ENCODE measurements at places on chromosomes 1 and 21. TPM values are rescaled to one million over a fixed set of nuclear protein-coding genes. Genes with fewer than 3 reads are reported as not detected.

DNA sequence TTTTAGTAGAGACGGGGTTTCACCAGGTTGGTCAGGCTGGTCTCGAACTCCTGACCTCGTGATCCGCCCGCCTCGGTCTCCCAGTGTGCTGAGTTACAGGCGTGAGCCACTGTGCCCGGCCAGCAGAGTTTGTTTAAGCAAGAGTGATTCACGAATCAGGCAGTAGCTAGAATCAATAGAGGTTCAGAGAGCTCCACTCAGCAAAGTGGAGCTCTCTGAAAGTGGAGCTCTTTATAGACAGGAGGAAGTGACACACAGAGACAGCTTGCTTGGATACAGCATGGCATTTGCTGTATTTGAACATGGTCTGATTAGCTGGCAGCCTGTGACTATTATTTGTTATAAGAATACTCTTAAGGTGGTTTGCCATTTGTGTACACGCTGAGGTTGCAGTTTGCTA, 27.1 kb upstream of the CD34 start:
- DNase-seq, result peak; percentile 85
- H3K27ac ChIP-seq, result no peak overlapping the region
- H3K4me1 ChIP-seq, result no peaks in the 10 kb centered on the region
- no peak overlapping the region for H3K4me3 ChIP-seq

DNA sequence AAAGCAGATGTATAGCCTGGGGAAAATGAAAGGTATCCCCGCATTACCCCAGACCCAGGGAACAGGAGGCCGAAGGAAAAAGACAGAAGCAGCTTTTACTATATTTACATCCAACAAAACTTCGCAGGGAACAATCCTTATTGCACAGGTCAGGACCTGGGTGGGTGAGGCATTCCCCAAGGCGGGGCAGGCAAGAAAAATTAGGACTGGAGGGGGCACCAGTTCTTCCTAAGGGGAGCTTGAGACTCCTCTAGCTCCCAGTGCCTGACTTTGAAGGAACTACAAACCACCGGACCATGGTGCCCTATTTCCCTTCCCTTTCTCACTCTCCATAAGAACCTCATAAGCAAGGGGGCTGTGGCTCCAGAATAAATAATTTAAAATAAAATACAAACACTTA, 6.7 kb upstream of the GATAD2B start:
- DNase-seq, result no peak
- no peak overlapping the region for H3K4me3 ChIP-seq
- H3K27ac ChIP-seq, result no peak overlapping the region
- no peaks in the 10 kb centered on the region for H3K27me3 ChIP-seq
- H3K4me1 ChIP-seq, result no peaks in the 10 kb centered on the region

DNA sequence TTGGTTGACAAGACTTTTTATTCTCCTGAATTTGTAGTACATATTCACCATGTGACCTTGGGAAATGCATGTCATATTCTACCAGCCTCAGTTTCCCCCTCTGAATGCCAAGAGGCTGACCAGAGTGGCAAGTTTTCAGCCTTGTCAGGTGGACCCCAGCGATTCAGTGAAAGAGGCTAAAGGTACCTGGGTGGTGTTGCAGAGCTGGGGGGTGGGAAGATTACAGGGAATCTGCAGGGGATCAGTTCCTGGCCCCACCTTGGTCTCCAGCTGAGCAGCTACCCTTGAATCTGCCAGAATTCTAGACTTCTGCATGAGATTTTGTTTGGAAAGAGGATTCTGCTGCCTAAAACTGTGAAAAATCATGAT, 27.9 kb upstream of the KCNA2 start:
- H3K36me3 ChIP-seq, result no peaks in the 10 kb centered on the region
- no peak overlapping the region for H3K4me3 ChIP-seq
- DNase-seq, result no peak
- H3K27me3 ChIP-seq, result no peaks in the 10 kb centered on the region

DNA sequence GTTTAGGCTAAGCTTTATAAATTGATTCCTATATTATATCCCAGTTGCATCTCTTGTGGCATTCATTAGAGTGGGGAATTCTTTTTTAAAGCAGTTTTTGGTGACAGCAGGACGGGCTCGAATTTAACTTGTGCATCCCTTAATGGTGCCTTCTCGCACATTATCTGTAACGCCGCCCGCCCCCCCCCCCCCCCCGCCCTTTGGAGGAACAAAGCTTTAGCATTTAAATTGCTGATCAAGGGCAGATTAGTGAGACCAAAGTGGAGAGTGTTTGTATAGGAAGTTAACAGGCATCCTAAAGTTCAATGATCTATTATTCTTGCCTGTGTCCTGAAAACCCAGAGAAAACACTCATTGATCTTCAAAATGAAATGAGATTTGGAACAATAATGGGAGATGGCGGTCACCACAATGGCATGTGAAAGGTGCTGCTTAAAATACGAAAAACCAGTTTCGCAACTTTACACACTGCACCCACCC, 2.2 kb downstream of the LMO4 start:
- H3K27me3 ChIP-seq, result no peaks in the 10 kb centered on the region
- no peaks in the 10 kb centered on the region for H3K36me3 ChIP-seq
- no peak for DNase-seq
- peak overlapping the region; percentile 87 for H3K4me3 ChIP-seq

DNA sequence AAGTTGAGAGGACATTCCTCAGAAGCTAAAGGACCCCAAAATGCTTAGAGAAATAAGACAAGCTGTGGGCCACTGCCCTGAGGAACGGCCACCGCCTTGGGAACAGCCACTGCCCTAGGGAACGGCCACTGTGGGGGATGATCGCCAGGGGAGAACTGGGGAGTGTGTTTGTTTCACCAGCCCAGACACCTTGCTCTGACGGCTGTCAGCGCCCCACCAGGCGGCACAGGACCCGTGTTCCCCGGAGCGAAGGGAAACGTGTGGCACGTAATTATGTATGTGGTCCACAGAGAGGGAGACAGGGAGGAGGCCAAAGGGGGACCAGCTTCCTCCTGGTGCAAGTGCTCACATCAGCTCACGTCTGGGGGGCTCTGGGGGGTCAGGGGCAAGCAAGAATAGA, 45.8 kb upstream of the RIPK4 start:
- DNase-seq, result no peak
- H3K27me3 ChIP-seq, result no peaks in the 10 kb centered on the region
- no peaks in the 10 kb centered on the region for H3K36me3 ChIP-seq
- no peak overlapping the region for H3K27ac ChIP-seq

DNA sequence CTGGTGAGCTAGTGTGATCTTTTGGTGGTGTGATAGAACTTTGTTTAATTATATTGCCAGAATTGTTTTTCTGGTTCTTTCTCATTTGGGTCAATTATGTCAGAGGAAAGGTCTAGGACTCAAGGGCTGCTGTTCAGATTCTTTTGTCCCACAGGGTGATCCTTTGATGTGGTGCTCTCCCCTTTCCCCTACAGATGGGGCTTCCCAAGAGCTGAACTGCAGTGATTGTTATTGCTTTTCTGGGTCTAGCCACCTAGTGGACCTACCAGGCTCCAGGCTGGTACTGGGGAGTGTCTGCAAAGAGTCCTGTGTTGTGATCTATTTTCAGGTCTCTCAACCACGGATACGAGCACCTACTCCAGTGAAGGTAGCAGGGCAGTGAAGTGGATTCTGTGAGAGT, 25.9 kb upstream of the CD84 start:
- H3K27me3 ChIP-seq, result no peaks in the 10 kb centered on the region
- no peak for DNase-seq
- H3K36me3 ChIP-seq, result no peaks in the 10 kb centered on the region
- no peak overlapping the region for H3K4me3 ChIP-seq
- no peaks in the 10 kb centered on the region for H3K4me1 ChIP-seq
- H3K27ac ChIP-seq, result no peak overlapping the region

DNA sequence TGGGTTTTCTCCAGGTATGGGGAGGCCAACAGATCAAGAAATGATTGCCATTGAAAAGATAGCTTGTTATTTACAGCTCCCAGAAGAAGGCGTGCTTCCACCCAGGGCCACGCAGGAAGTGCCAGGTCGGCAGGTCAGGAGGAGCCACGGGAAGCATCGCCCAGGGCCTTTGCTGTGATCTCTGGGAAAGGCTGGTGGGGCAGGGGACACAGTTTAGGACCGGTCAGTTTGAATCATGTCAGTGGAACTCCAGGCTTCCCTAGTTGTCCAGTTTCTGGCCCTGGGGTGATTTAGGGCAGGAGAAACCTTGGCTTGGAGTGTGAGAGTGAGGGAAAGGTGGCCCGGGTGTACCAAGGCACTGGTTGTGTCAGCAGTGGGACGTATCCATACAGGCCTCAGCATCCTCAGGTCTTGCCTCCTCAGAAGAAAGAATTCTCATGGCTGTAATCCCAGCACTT, 11.4 kb downstream of the PLA2G5 start:
- H3K27ac ChIP-seq, result no peak overlapping the region
- no peak for DNase-seq
- no peak overlapping the region for H3K4me3 ChIP-seq
- no peaks in the 10 kb centered on the region for H3K4me1 ChIP-seq
- no peaks in the 10 kb centered on the region for H3K27me3 ChIP-seq
- H3K36me3 ChIP-seq, result no peaks in the 10 kb centered on the region

DNA sequence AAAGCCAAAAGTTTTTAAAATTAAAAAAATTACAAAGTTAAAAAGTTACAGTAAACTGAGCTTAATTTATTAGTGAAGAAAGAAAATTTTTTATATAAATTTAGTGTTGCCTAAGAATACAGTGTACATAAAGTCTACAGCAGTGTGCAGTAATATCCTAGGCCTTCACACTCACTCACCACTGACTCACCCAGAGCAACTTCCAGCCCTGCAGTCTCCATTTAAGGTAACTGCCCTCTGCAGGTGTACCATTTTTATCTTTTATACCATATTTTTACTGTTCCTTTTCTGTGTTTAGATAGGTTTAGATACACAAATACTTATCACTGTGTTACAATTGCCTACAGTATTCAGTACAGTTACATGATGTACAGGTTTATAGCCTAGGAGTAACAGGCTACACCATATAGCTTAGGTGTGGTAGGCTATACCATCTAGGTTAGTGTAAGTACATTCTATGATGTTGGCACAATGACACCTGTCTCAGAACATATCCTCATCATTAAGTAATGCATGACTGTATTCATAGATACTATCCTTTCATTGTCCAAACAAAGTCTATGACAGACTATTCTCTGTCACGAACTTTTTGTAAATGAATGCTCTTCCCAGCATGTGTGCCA, 78.6 kb upstream of the PBX1 start:
- H3K4me3 ChIP-seq, result no peak overlapping the region
- H3K27me3 ChIP-seq, result no peaks in the 10 kb centered on the region
- DNase-seq, result no peak
- no peak overlapping the region for H3K27ac ChIP-seq
- H3K36me3 ChIP-seq, result no peaks in the 10 kb centered on the region
- H3K4me1 ChIP-seq, result no peaks in the 10 kb centered on the region

GRCh38 chr1:156204686-156205085, 8.1 kb upstream of the PMF1 start:
- no peak overlapping the region for H3K27ac ChIP-seq
- H3K4me3 ChIP-seq, result no peak overlapping the region
- H3K4me1 ChIP-seq, result no peaks in the 10 kb centered on the region

GRCh38 chr1:99650773-99651437, 5.0 kb downstream of the PALMD start:
- no peaks in the 10 kb centered on the region for H3K4me1 ChIP-seq
- no peak overlapping the region for H3K4me3 ChIP-seq
- no peaks in the 10 kb centered on the region for H3K27me3 ChIP-seq
- no peak for DNase-seq

DNA sequence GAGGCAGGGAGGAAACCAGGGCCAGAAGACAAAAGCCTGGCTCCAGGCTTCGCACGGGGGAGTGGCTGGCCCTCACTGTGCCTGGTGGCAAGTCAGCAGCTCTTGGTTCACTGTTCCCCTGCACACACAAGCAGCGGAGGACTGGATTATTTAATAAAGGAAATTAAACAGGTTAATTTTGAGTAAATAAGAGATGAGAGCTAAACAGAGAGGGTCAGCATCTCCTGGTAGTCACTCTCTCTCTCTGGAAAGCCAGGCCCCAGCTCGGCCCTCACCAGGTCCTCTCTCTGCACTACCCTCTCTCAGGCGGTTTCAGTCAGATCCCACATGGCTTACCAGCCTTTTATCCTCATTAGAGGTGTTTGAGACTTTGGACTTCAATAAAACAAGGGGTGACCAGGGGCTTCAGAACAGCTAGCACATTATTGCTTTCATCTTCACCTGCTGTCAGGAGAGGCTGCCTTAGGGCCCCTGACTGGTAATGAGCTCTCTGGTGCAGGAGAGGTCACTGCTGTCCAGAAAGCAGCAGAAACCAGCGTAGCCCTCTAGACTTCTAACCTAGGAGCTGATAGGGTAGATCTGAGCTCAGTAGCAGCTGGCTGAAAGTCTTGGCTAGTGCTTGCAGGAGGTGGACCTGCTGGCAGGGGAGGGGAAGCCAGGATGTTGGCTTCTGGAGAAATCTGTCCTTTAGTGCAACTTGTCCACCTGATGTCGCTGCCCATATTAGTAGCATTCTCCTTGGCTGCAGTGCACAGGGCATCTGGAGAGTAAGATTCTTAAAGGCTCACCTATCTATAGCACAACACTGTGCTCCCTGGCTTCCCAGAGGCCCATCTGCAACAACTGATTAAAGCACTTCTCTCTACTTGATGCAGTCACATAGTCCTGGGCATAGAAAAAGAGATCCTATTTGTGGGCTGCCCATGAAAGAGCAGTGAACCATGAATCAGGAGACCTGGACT, 45.9 kb downstream of the SYT6 start:
- no peaks in the 10 kb centered on the region for H3K4me1 ChIP-seq
- H3K36me3 ChIP-seq, result no peaks in the 10 kb centered on the region
- no peaks in the 10 kb centered on the region for H3K27me3 ChIP-seq
- H3K27ac ChIP-seq, result no peak overlapping the region
- no peak for DNase-seq

Gene C1orf185
- not detected for total RNA-seq

Gene FLG2
- not detected for total RNA-seq

Gene RHOU
- total RNA-seq, result 9.2 TPM

Gene LCE3D
- total RNA-seq, result not detected

Gene UBQLN4
- total RNA-seq, result 60.0 TPM

Gene ARHGEF10L
- 5.9 TPM for total RNA-seq

Gene CFH
- total RNA-seq, result 0.36 TPM

Gene TMPRSS2
- total RNA-seq, result 111 TPM

Gene SLC6A17
- 5.7 TPM for total RNA-seq

Gene SLC44A5
- 0.18 TPM for total RNA-seq

All from Panc1 (cell line).